ENCODE measurements at places on chromosomes 1 and 21.
A peak's percentile ranks its signal among the peaks of the same experiment; 100 is the strongest.

- DNase-seq: peak; percentile 71
Measured at GRCh38 chr1:1891349-1892078, 627 bp upstream of the GNB1 start.

GRCh38 chr1:193542690-193543089 lies 356.3 kb upstream of the B3GALT2 start:
- no peak for DNase-seq

DNA sequence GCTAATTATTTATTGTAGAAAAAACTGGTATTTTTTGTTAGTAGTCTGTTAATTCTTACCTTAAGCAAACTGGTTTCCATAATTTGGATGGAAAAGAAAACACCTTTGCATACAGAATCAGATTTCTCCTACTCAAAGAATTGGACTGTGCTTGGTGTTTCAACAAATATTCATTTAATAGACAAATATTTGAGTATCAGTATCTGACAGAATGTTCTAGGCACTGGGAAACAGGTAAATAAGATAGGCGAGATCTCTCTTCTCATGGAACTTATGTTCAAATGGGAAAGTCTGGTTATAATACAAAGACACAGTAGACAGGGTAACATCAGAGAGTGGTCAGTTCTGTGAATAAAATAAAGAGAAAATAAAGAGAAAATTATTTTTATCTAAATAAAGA lies 119.9 kb downstream of the NOS1AP start:
- no peak for DNase-seq

DNA sequence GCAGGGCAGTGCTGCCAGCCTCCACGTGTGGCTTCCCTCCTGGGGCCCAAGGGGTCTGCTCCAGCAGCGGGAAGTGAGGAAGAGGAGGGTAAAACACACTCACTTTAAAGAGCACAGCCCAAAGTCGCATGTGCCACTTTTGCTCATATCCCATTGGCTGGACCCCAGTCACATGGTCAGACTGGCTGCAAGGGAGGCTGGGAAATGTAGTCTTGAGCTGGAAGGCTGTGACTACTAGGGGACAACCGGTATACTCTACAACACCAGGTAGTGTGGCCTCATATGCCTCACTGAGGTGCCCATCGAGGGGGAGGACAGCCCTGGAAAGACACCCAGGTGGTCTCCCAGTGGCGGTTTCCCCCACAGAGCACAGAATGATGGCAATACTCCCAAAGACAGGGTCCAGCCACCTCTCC lies 45.2 kb downstream of the CAMK2N1 start:
- DNase-seq: peak; percentile 17

DNA sequence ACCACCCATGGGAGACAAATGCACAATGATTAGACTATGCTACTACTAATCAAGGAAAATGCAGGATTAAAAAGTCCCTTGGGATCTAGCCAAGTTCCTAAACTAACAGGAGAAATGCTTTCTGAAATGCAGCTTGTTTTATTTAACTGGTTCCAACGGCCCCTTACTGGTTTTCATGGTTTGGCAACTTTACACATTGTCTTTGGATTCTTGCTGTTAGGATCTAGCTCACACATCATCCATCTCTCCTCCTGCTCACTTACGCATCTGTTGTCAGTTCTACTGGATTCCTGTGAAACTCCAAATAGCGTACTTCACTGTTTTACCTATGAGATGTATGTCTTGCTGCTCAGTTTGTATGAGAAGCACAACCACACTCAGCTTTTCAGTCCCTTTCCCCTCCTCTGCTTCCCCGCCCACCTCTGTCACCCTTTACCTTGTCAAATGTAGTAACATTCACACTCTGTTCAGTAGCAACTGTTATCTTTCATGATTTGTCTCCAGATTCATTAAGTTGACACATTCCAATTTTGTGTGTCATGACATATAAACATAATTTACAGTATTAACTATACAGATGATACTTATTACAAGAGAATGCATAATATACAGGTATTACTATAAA lies 130.1 kb downstream of the SIM2 start:
- no peak for DNase-seq

DNA sequence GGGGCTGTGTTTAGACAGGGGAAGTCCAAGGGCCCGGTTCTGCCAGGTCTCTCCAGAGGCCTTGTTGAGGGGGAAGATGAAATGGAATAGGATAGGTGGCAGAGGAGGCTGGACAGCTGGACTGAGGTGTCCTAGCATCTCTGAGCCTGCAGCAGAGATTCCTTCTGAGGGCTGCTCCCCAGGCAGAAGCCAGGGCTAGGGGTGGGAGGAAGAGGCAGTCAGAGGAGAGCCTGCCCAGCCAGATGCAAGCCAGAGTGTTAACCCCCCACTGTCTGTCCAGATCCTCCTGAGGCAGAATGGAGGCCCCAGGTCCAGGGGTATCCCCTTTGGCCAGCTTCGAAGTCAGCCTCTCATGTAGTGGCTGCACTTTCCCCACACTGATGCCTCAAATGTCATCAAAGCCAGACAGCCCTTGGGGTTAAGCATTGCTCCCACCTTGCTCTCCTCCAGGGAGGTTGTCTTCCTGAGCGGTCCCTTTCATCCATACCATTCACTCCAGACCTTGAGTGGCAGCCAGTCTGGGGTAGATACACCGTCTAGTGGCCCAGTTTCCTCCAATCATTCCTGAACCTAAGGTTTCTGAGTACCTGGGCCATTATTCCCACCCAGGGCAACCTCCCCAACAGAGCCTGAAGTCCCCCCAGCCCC lies 1.7 kb downstream of the CSF1 start:
- no peak for DNase-seq

DNA sequence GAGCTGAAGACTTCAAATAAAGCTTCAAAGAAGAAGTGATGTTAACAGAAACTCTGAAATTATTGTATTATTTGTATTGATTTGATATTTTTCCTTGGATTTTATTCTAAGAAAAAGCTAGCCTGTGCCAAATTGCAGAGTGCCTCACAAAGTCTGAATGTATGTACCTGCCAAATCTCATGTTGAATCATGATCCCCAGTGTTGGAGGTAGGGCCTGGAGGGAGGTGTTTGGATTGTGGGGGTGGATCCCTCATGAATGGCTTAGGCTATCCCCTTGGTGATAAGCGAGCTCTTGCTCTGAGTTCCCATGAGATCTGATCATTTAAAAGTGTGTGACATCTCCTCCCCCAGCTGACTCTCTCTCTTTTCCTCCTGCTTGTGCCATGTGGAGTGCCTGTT lies 43.6 kb downstream of the ACKR1 start:
- DNase-seq: no peak

- DNase-seq: no peak
Measured at GRCh38 chr1:226166341-226166740, 20.2 kb downstream of the ACBD3 start.

DNA sequence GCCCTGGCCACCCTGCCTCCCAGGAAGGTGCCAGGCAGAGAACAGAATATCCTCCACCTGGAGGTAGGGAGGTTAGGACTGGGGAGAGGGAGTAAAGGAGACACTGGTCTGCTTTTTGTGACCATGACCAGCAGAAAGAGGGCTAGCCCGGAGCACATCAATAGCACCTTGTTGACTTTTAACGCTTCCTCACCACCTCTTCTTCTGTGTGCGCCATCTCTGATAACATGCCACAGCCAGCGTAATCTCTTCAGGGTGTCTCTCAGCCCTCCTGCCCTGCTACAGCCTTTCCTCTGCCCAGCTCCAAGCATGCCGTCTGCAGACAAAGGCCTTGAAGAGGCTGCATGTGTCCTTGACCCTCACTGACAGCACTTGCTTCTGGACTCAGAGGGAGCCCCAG lies 50.9 kb upstream of the GJA5 start:
- DNase-seq: no peak

- DNase-seq: peak; percentile 29
Measured at GRCh38 chr1:204363335-204364114, 3.8 kb upstream of the PLEKHA6 start.

DNA sequence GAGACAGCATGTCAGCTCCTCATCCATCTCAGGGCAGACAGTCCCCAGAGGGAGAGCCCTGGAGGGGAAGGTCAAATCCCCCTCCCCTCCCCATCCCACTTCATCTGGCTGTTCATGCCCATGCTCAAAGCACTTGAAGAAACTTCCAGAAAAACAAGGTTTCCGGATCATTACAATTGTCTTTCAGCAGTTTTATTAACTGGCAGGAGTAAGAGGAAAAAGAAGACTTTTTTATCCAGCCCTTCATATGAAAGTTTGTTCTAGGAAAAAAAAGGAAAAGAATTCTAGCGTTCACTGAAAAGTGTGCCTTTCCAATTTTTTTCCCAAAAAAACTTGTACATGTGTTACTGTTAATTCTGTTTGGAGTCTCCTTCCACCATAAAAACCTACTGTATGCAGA lies 145.7 kb upstream of the TIAM1 start:
- no peak for DNase-seq

DNA sequence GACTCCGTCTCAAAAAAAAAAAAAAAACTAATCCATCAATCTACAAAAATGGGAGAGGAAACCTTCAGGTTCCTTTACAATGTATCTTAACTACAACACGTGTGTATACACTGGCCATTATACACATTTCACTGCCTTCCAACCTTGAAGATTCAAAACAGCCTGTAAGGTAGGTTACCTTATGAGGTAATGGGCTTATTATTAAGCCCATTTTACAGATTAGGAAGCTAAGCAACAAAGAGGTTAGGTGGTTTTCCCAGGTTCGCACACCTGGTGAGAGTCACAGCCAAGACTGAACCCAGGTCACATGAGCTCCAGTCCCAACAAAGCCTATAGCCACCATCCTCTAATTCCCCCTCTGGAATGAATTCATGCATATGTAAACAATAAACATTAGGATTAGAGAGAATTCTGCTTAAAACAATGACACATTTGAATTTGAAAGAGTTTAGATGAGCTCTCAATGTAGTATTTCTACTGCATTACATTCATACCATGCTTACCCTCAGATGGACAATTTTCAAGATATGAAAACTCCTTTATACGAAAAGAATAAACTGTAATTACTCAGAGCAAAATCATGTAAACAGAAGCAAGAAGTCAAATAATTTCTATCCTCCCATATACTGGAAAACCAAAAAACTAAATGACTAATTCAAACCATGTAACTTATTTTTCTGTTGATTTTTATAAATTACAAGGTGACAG lies 54.8 kb downstream of the EIF4G3 start:
- no peak for DNase-seq

GRCh38 chr1:240528591-240528990 lies 83.4 kb downstream of the GREM2 start:
- DNase-seq: no peak
